ENCODE measurements at places on chromosomes 4 and X. TPM values are rescaled to one million over a fixed set of nuclear protein-coding genes. Genes with fewer than 3 reads are reported as not detected.

DNA sequence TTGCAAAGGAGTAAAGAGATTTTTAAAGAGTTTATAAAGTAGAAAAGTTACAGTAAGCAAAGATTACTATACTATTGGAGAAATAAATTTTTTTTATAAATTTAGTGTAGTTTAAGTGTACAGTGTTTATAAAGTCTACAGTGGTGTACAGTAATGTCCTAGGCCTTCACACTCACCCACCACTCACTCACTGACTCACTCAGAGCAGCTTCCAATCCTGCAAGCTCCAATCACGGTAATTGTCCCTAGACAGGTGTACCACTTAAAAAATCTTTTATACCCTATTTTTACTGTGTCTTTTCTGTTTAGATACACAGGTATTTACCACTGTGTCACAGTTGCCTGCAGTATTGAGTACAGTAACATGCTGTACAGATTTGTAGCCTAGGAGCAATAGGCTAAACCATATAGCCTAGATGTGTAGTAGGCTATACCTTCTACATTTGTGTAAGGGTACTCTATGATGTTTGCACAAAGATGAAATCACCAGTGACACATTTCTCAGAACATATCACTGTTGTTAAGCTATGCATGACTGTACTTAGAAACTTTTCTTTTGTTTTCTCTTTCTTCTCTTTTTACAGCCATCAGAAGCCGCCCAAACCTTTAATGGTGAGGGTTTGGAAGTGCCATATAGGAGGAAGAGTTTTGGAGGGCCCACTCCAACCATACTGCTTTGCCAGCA is 11.8 kb upstream of the SH3RF1 start:
- H3K27ac ChIP-seq: no peak overlapping the region
- DNase-seq: no peak
- no peaks in the 10 kb centered on the region for H3K36me3 ChIP-seq
- no peak overlapping the region for H3K4me3 ChIP-seq
- H3K4me1 ChIP-seq: no peaks in the 10 kb centered on the region

- no peak for DNase-seq
- no peaks in the 10 kb centered on the region for H3K27me3 ChIP-seq
- no peaks in the 10 kb centered on the region for H3K36me3 ChIP-seq
- H3K4me3 ChIP-seq: no peak overlapping the region
Observed at GRCh38 chr4:120633810-120634209, 288.7 kb downstream of the PRDM5 start.

STIM2 gene
- total RNA-seq: 9.6 TPM

KIAA1210 gene
- total RNA-seq: not detected

DDIT4L gene
- 0.31 TPM for total RNA-seq

ENPEP gene
- total RNA-seq: 15.5 TPM
